ENCODE measurements at places on chromosomes 1 and 21.
A peak's percentile ranks its signal among the peaks of the same experiment; 100 is the strongest.

DNA sequence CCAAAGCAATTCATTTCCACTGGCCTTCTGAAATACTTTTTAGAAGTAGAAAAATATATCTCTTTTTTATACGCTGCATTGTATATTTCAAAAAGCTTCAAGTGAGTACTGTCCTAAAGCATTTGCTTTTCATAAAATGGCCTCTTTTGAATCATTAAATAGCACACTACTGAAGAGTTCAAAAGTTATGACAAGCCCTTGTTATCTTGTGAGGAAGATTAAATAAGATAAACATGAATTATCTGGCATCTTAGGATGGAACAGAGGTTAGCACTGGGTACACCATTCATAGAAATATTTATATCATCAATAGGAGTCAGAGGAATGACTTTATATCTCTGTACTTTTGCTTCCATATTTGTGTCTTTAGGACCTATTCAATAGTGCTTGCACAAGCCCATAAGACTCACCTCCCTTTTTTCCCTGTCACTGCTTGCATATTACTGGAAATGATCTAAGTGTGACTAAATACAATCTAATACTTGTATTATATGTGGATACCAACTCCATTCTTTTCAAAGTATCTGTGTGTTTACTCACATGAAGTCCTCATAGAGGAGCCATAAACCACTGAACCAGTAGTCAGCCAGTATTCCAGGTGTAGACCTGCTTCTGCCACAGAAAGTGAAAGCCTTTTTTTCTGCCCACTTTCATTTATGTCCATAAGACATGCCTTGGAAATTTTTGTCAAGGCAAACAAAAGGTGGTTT, 274.2 kb upstream of the C1orf105 start:
- DNase-seq = no peak

- no peak for DNase-seq
These were observed 235.8 kb upstream of the C1orf105 start for GRCh38 chr1:172184506-172185191.

DNA sequence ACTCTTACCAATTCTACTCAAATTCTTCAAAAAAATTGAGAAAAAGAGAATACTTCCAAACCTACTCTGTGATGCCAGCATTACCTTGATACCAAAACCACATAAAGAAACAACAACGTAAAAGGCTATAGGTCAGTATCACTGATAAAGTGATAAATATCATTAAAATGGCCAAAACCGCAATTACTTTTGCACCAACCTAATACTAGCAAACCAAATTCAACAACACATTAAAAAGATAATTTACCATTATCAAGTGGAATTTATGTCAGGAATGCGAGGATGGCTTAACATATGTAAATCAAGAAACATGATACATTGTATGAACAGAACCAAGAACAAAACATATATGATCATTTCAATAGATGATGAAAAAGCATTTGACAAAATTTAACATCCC, 7.0 kb downstream of the SPAG17 start:
- no peak for DNase-seq

DNA sequence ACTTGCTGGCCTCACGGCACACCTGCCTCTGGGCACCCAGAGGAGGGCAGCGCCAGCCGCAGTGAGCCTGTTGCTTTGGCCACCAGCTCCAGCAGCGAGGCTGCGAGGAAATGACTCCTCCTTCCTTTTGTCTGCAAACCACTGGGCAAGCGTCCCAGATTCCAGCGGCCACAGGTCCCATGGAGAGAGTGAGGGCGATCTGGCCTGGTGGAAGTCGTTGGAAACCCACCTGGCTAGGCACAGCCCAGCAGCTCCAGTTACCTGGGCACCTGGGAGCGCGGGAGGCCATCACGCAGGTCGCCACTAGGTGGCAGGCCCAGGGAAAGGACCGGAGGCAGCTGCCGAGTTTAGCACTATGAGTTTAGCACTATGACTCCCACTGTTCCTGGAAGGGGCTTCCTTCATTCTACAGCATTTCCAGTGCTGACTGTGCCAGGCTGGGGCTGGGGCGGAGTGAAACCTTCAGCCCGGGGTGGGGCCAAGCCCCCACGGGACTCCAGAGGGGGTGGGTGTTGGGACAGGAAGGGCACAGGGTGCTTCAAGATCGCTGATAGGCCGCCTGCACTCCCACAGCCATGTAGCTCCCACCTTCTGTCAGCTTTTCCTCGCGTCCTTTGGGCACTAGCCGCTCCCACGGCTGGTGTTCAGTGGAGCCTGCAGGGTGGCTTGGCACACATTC, 1.1 kb upstream of the ESPN start:
- DNase-seq = no peak

- peak; percentile 42 for DNase-seq
These were observed 56.8 kb downstream of the GLIS1 start for GRCh38 chr1:53681977-53682685.

DNA sequence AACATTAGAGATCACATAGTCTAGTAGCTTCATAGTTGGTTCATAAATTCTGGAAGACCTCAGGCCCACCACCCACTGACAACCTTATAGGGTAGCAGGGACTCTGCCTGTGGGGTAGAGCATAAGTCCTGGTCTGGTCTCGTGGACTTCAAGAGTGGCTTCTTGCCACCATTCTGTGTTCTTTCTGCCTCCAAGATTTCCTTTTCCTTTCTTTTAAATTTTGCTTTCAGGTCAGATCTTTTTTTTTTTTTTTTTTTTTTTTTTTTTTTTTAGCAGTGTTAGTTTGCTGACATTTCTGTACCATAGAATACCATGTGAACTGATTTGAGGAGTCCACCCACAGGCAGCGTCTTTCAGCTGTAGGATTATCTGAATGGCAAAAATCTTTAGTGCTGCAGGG, 28.5 kb downstream of the MTR start:
- no peak for DNase-seq

GRCh38 chr1:165793951-165794350, 25.3 kb upstream of the TMCO1 start:
- DNase-seq = no peak

GRCh38 chr1:183148599-183148998, 37.5 kb upstream of the LAMC2 start:
- no peak for DNase-seq

GRCh38 chr1:6653436-6654290, 29.0 kb downstream of the THAP3 start:
- no peak for DNase-seq

- no peak for DNase-seq
These were observed 180.3 kb upstream of the DMRTA2 start for GRCh38 chr1:50603274-50604271.

- DNase-seq = no peak
These were observed 37.8 kb downstream of the CAPZB start for GRCh38 chr1:19447550-19447949.

- DNase-seq = no peak
These were observed 40.2 kb downstream of the RGS2 start for GRCh38 chr1:192849011-192849410.

DNA sequence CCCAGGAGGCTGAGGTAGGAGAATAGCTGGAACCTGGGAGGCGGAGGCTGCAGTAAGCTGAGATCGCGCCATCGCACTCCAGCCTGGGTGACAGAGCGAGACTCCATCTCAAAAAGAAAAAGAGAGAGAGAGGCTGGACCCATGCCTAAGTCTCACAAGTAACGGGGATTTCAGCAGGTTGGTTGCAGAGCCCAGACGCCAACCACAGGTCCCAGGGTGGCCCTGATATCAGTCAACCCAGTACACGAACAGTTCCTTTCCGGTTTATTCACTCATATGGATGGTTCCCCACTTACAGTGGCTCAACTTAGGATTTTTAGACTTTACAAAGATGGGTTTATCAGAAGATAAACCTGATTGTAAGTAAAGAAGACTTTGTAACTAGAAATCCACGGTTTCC, 40.9 kb downstream of the CLSTN1 start:
- no peak for DNase-seq

- no peak for DNase-seq
These were observed 5.6 kb downstream of the LPAR3 start for GRCh38 chr1:84887261-84887934.

DNA sequence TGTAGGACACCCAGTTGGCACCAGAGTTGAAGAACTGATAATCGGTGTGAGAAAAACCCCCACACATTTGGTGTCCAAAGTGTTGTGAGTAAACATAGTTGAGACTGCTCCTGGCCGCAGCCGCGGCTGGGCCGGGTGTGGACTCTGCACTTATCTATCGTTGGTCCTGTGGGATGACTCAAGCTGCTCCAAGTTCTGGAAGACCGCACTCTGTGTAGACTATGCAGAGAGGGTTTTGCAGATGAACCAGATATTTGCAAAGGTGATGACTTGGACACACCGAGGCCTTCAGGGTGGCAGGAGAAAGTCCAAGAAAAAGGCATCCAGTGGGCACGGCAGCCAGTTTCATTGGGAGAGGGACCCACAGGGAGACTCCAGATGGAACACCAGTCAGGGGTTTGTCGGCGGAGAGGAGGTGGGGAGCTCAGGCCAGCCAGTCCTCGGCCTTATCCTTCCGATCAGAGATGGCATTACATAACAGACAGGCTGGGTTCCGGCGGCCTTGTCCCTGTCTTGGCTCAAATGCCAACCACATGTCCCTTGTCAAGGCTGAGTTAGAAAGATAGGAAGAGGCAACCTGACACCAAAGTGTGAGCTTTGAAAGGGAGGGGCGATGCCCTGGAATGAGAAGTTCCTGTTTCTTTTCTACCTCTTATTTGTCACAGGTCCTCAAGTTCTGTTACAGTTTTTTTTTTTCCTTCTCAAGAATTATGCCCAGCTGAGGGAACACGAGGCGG, 21.1 kb downstream of the C2CD2 start:
- DNase-seq = peak; percentile 63

- no peak for DNase-seq
These were observed 217.9 kb downstream of the RHOU start for GRCh38 chr1:228953207-228953606.

- no peak for DNase-seq
These were observed 15.3 kb upstream of the SRSF10 start for GRCh38 chr1:23995431-23995837.

GRCh38 chr1:117575586-117576225, 30.1 kb upstream of the TENT5C start:
- DNase-seq = no peak

DNA sequence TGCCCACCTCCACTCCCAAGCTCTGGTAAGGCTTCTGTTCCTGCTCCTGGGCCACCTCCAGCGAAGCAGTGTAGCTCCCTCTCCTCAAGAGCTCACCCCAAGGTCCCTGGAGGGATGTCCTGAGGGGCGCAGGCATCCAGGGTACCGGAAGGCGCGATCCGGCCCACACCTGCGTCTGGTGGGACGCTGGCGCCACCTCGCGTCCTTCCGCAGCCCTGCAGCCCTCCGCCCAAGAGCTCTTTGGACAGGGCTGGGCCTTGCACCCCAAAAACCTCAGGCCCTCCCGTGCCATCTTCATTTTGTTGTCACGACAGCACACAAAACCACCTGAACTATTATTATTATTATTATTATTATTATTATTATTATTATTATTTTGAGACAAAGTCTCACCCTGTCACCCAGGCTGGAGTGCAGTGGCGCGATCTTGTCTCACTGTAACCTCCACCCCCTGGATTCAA, 49.2 kb upstream of the PAX7 start:
- peak; percentile 29 for DNase-seq

- no peak for DNase-seq
These were observed 4.5 kb downstream of the CDKN2C start for GRCh38 chr1:50974618-50974935.

DNA sequence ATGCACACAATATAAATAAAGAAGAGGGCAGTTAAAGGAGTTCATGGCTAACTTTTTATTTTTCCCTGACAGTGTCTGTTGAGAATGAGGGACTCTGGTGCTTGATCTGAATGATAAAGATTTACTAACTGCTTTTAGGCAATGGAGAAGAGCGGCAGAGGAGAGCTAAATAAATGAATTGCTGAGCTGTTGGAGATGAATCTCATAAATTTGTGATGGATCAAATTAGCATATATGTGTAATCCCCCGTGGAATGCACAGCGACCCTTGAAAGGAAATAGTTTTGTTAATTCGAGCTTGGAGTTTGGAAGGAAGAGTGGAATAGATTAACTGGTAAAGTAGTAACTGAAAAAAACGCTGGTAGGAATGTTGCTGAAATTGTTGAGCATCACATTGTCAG, 40.2 kb downstream of the HMCN1 start:
- DNase-seq = no peak
